ENCODE measurements at places on chromosomes 12 and 14. TPM values are rescaled to one million over a fixed set of nuclear protein-coding genes. Genes with fewer than 3 reads are reported as not detected.

Gene KRT8
- 9.3 TPM for total RNA-seq

Gene PRH1
- total RNA-seq = 10.6 TPM

Gene FGF23
- not detected for total RNA-seq

Gene PTPRO
- 2.2 TPM for total RNA-seq

Gene PLA2G1B
- not detected for total RNA-seq

Gene CLEC9A
- total RNA-seq = not detected

Gene SERPINA10
- total RNA-seq = not detected

Gene SLC25A21
- total RNA-seq = 0.39 TPM

Gene SLC38A4
- 0.56 TPM for total RNA-seq

Gene LALBA
- total RNA-seq = not detected

Gene ATG101
- 73.8 TPM for total RNA-seq

Gene A2ML1
- 0.07 TPM for total RNA-seq

Gene SLC7A8
- 8.0 TPM for total RNA-seq

Gene ERBB3
- total RNA-seq = 0.10 TPM

Gene SLC5A8
- total RNA-seq = not detected

Gene PLCZ1
- total RNA-seq = not detected

Gene SIX4
- total RNA-seq = 10.9 TPM

Gene SLC8A3
- total RNA-seq = 0.33 TPM

Gene CLEC4A
- total RNA-seq = 0.07 TPM

Gene GMPR2
- total RNA-seq = 107 TPM

Gene PTGDR
- 2.6 TPM for total RNA-seq

Gene PLEKHG7
- total RNA-seq = not detected

Gene TNS2
- total RNA-seq = 61.1 TPM

Gene MIPOL1
- 16.3 TPM for total RNA-seq

Gene NPAS3
- total RNA-seq = 0.76 TPM

Gene MYL2
- not detected for total RNA-seq

Gene BHLHE41
- total RNA-seq = 6.1 TPM

Gene ACTR10
- total RNA-seq = 38.0 TPM
